ENCODE measurements at places on chromosomes 2 and 18.

- DNase-seq = peak; percentile 87
These were observed 57.8 kb upstream of the TXNDC2 start for GRCh38 chr18:9827793-9828505.

- DNase-seq = no peak
These were observed 411.4 kb downstream of the TSN start for GRCh38 chr2:122166820-122167219.

DNA sequence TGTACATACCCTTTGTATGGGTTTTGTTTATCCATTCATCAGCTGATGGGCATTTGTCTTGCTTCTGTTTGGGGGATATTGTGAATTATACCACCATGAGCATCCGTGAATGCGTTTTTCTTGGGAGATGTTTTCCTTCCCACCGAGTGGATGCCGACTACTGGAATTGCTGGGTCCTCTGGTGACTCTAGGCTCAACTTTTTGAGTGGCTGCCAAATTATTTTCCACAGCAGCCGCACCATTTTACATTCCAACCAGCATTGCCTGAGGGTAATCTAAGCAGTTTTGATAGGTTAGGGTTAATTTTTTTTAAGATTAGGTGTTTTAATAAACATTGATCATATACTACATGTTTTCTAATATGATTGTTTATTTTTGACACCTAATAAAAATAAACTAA lies 220.1 kb downstream of the SNTG2 start:
- DNase-seq = no peak

DNA sequence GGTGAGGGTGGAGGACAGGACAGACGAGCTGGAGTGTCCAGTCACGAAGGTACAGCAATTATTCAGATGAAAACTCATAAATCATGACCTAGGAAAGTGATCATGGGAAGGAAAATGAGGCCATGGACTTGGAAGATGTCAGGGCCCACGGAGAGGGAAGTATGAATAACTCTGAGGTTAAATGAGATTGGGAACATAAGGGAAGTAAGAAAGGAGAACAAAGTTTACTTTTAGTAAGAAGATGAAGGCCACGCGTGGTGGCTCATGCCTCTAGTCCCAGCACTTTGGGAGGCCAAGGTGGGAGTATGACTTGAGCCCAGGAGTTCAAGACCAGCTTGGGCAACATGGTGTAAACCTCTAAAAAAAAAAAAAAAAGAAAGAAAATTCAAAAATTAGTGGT lies 56.2 kb downstream of the AQP4 start:
- DNase-seq = no peak

DNA sequence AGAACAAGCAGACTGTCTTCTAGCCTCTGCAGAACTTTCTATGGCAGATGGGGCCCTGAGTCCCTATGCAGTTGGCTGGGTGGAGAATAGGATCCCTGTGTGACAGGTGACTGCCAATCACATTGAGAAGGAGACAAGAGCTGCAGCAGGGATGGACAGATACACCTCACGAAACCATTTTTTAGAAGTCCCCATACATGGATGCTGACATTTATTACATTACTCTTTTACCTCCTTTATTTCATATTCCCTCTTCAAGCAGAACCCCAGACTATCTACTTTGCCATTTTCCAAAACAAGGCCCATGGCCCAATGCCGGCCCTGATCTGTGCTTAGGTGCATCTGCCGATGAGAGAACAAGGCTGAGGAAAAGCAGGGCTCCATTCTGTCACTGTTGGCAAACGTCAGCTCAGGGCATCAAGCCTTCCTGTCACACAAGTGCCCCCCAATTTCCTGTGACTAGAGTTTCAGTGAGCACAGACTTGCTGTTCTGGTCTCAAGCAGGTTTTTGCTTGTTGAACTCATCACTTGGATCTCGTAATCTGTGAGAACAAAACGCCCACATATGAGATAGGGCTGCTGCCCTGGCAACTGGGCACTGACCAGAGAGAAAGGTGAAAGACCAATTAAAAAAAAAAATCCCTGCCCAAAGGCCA lies 35.8 kb downstream of the LOXHD1 start:
- DNase-seq = no peak

DNA sequence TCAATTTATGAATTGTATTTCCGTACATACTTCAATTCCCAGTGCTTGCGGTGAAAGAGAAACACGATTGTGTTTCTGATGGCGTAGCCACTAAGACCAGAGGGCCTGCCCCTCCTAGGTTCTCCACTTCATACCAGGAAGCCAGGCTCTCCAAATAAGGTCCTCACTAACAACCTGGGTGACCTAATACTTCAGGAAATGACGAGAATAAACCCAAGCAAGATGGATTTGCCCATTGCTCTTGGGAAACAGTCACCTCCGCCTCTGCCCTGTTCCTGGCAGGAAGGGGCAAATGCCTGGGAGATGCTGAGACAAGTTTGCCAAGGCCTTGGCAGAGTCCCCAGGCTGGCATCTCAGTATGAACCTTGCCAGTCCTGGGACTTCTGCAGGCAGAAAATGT lies 41.8 kb downstream of the TTC32 start:
- DNase-seq = no peak

DNA sequence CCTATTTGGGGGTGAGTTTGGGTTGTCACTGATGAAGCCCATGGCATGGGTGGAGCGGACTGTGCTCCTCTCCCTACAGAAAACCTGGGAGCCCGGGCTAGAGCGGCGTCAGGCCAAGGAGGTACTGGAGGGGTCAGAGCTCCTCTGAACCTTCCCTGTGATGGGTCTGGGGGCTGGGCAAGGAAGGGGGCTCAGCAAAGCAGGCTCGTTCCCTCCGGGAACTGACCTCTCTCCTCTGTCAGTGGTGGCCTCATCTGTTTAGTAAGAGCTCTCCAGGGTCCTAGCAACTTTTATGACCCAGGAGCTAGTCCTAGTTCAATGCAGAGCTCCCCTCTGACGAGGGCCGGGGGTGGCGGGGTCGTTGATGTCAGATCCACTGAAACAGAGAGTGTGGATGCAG lies 62.4 kb upstream of the OTOF start:
- no peak for DNase-seq

GRCh38 chr2:229849073-229849472 lies 72.7 kb downstream of the TRIP12 start:
- DNase-seq = no peak

DNA sequence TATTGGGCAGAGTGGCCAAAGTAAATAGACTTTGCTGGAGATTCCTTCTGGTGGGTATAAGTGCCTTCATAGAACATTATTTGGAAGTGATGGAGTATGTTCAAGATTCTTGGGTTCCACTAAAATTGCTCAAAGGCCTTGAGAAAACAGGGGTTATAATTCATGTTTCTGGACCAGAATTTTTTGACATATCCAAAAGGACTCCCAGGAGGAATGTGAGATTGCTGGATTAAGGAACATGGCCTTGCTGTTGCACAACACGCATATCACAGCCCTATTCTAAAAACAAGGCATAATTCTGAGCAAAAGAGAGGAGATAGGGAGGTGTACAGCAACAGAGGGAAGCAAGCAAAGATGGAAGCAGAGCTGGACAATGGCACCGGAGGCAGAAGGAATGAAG lies 111.7 kb upstream of the TNP1 start:
- no peak for DNase-seq

- DNase-seq = no peak
These were observed 17.4 kb upstream of the COL6A3 start for GRCh38 chr2:237431372-237431771.

GRCh38 chr2:167140767-167141166 lies 252.5 kb downstream of the XIRP2 start:
- peak; percentile 99 for DNase-seq

GRCh38 chr2:232085164-232085563 lies 123.7 kb downstream of the DIS3L2 start:
- DNase-seq = no peak

DNA sequence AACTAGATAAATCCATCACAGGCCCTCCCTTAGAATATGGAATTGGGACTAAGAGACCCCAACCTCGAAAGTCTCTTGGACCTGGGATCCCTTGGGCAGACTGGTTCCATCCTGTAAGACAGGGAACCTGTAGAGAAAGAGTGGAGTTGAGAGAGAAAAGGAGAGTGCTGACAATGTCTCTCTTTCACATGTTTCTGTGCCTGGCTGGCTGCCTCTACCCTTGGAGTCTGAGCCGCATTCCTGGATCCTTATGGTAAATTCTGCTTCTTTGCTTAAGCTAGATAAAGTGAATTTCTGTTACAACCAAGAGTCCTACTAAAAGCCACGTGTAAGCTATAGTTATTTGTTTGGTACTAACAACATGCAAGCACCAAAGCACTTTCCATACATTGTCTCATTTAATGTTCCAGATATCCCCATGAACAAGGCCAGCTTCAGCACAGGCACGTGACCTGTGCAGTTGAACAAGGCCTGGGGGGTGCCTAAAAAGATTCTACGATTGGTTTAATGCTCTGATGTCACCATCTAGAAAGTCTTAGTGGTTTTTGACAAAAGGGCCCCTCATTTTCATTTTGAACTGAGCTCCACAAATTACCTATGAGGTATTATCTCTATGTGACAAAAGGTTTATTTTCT lies 2.1 kb upstream of the PUM2 start:
- DNase-seq = no peak

DNA sequence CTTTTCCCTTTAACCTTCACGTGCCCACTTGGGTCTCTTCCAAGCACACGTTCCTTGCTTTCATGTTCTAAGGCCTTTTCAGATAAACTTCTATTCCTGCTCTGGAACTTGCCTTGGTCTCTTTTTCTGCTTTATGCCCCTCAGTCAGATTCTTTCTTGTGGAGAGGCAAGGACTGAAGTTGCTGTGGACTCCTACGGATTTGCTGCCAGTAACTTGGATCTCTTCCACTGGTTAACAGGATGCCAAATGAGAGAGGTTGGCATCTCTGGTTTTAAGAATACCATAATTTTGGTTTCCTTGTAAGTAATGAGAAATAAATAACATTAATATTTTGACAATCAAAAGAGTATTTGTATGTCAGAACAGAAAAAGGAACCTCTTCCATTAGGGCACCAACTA lies 33.0 kb downstream of the COMMD1 start:
- no peak for DNase-seq

DNA sequence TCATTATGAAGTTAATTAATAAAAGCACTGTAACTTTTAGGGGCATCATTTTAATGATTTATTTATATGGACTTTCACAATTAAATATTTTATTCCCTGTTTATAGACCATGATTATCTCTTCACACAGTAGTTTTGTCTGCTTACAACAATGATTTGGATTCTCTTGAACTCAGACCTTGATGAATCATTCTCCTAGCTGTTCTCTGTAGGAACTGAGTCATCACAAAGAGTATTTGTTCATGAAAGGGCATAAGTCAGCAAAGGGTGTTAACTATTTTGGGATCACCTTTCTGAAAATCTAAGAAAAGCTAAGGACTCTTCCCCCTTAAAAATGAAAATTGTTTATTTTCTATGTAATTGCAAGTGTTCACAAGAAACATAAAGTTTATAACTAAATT lies 461.1 kb upstream of the UBE2E3 start:
- DNase-seq = no peak

DNA sequence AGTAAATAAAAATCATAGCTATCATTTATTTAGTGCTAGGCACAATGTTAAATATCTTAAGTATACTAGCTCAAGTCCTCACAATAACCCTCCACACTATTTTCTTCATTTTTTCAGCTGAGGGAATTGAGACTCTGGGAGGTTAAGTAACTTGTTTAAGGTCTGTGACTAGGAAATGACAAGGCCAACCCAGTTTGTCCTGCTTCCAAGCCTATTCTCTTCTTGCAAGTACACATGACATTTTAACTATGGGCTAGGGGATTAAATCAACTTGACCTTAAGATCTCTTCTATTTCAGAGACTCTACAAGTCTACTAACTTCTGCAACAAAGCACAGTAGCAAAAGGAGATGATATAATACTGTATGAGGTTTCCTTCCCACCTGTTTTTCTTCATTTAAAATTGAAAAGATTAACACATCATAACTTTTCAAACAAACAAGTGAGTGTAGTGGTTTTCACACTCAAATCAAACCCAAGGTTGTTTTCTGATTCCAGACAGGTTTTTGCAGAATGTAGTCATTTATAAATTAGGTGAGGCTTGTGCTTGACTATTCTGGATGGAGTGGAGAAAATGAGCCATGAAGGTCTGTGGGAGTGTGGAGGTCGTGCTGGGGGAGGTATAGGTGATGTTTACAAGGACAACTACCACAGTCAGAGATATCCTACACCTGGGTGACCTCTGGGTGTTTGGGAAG lies 57.0 kb downstream of the CD28 start:
- no peak for DNase-seq

DNA sequence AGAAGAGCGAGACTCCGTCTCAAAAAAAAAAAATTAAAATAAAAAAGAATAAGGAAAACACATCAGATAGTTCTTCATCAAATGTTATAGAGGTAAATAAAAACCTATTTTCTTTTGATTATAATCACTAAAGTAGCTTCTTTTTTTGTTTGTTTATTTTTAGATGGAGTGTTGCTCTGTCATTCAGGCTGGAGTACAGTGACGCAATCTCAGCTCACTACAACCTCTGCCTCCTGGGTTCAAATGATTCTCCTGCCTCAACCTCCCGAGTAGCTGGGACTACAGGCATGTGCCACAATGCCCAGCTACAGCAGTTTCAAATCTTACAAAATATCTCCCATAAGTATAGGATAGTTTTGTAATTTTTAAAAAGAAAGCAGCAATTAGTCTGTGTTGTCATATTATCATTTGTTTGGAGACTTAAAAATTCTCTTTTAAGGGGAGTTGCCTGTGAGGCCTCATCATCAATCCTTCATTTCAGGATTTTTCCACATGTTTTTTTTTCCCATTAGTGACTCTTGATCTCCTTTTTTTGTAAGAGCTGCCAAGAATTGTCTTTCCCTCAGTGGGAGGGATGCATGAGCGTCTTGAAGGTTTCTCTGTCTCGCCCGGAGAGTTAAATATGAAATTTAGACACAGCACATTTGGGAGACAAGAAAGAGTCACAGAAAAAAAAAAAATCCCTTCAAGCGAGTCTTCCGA lies 275.9 kb downstream of the CDCA7 start:
- DNase-seq = no peak

- no peak for DNase-seq
These were observed 69.4 kb upstream of the ARHGAP28 start for GRCh38 chr18:6659963-6660725.

DNA sequence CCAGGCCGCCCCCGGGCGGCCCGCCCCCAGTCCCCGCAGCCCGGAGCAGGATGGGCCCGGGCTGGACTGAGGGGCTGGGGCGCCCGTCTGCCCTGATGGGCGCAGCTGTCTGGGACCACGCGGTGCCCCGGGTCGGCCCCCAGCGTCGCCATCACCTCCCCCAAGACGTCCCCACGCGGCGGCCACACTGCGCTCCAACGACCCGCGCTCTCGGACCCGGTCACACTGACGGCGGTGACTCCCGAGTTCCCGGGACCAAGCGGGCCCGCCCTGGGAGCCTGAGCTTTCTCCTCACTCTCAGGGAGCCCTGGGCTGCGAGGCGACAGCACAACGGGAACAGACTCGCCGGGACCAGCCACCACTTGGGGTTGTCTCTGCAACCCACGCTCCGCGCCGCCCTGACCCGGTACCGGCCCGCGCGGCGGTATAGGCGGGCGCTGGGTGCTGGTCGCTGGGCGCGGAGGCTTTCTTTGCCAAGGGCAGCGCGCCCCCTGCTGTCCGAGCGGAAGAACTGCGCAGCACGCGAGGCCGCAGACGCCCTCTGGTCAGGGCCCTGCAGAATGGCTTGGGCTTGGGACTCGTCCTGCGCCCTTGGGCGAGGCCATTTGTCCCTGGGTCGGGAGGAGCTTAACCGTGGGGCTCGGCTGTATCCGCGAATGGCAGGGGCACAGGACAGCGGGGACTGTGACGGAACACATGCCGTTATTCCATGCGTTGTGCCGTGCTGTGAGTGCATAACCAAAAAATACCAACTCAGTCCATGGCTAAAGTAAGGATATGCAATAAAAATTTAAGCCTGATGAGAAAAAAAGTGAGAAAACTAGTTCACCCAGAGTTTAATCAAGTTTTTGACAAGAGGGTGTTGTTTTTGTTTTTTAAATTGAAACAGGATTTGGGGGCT lies 54.8 kb upstream of the ANKRD62 start:
- no peak for DNase-seq
